ENCODE measurements at places on chromosomes 7 and 10.

GRCh38 chr10:19606968-19607367 lies 209.3 kb upstream of the PLXDC2 start:
- no peak for DNase-seq

DNA sequence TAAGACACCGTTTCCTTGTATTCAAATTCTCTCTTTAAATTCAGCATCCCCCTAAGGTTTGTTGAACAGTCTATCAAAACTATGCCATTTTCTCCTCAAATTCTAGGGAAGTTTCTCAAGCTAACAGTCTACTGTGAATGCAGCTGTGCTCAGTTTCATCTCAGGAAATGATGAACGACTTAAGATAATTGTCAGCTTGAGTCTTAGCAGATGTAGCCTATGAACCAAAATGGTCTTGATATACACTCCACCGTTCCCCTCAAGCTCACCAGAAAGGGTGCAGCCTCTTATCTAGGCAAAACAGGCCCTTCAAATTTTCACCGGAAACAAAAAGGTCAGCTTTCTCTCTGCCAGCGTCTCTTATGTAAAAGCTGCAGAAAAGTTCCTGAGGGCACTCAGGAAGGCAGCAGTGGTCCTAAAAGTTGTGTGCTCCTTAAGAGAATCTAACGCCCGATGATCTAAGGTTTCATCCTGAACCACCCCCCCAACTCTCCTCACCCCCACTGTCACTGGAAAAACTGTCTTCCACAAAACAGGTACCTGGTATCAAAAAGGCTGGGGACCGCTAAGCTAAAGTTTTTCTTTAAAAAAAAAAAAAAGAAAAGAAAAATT lies 2.1 kb downstream of the DNAJC9 start:
- no peak for DNase-seq

- no peak for DNase-seq
Measured at GRCh38 chr10:50857579-50857978, 27.8 kb downstream of the A1CF start.

- no peak for DNase-seq
Measured at GRCh38 chr10:60781661-60782060, 3.4 kb downstream of the CDK1 start.

DNA sequence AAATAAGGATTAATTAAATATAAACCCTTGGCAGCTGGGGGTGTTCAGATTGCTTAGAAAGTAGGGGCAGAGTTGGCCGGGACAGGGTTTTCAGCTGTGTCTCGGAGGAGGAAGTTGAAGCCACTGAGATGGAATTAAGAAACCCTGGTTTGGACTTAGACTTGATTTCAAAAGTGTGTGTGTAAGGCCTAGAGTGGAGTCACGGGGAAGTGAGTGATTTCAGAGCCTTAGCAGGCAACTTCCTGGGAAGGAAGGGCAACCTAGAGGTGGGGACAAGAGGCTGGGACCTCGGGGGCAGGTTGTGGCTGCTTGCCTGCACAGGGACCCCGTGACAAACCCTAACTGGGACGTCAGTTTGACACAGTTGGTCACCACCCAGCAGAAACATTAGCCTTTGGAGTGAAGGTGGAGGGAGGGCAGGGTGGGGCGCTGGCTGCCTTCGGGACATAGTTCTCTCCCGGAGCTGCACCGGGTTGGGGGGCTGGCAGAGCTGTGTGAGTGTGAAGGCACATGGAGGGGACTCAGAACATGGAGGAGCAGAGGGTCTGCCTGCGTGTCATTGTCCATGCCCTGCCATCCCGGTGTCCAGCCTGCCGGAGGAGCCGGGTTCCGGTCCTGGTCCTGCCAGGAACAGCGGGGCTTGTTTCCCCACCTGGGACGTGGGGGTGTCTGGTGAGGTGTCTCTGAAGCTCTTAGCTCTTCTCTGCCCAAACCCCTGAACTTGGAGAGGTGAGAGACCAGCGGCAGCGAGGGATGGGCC lies 1.8 kb downstream of the BRI3 start:
- DNase-seq = no peak

GRCh38 chr7:67713451-67714056 lies 716.9 kb downstream of the TYW1 start:
- DNase-seq = no peak

DNA sequence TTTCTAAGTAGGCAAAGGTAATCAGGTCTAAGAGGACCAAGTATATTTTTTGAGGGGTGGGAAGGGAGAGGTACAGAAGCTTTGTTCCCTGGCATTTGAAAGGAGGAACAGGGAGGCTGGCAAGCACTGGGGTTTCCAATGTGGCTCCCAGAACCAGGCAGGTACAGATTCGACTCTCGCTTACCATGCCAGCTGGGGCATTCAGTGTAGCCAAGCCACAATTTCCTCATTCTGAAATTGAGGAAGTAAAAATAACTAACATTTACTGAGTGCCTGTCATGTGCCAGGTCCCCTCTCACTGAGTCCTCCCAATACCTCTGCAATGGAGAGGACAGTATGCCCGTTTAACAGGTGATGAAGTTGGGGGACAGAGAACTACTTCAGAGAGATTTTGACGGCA lies 45.9 kb upstream of the BET1 start:
- DNase-seq = no peak

DNA sequence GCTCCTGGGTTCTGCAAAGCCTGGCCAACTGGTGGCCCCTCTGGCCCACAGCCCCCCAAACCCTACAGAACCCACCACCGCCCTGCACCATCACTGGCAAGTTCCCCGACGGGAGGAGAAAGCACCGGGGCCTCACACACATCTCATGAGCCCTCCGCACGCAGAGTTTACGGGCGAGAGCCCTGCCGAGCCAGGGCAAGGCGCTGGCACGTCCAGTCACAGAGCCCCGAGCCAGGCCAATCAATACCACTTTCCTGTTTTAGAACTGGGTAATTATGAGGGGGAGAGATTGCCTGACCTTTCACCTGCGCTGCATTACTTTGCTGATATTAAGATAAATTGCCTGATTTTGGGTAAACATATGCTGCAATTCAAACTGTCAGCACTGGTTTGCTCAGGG lies 113.3 kb downstream of the EBF3 start:
- DNase-seq = no peak

- no peak for DNase-seq
Measured at GRCh38 chr7:23235813-23236221, 10.8 kb upstream of the GPNMB start.

- DNase-seq = no peak
Measured at GRCh38 chr7:27176962-27177794, 3.1 kb upstream of the HOXA10 start.

DNA sequence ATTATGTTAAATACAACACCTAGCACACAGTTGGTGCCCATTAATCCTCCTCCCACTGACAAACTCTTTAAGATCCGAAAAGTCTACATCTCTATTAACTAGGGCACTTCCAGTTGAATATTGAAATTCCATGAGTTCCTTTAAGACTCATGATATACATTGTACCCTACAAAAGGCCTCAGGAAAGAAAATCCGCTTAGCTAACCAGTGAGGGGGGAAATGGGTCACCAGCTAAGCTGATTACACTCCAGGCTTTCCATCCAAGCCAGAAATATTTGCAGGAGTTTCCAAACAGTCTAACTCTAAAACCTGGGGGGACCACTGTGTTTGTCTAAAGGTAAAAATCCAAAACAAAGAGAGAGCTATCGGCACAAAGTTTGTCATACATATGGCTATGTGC lies 1.3 kb upstream of the LRIT2 start:
- DNase-seq = no peak

GRCh38 chr7:135328053-135328452 lies 94.4 kb downstream of the STRA8 start:
- no peak for DNase-seq

DNA sequence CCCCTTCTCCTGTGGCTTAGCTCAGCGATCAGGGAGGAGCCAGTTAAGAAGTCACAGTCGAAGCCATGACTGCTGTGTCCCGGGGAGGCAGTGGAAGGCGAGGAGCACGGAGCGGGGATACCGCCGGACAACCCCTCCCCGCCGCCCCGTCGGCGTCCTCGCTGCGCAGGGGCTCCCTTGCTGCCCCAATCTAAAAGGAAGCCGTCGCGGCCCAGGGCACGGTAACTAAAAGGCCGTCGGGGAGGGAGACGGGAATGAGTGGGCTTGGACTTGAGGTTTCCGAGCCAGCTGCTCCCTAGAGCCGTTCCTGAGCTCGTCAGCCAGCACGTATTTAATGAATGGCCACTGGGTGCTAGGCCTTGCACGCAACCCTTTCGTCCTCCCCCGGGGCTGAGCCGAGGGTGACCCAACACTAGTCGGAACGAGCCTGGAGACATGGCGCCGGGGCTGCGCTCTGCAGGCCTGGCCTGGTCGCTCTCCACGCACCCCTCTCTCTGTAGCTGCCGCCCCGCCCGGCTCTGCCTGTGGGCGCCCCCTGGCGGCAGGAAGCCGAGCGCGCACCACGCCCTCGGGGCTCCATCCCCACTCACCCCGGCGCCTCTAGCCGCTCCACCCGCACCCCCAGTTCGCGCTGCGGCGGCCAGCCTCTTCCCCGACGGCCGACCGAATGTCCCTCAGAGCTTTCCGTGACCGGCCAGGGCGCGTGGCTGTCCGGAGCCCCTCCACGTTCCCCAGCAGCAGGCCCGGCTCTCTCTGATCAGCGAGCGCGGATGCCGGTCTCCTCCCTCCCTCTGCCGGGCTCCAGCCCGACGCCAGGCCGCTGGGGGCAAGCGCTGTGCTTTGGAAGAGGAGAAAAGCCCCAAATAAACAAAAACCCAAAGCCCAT lies 29.3 kb upstream of the KCNK18 start:
- DNase-seq = no peak

- DNase-seq = no peak
Measured at GRCh38 chr7:49483142-49483541, 290.3 kb upstream of the VWC2 start.

- no peak for DNase-seq
Measured at GRCh38 chr10:71475243-71475871, 78.6 kb downstream of the CDH23 start.

DNA sequence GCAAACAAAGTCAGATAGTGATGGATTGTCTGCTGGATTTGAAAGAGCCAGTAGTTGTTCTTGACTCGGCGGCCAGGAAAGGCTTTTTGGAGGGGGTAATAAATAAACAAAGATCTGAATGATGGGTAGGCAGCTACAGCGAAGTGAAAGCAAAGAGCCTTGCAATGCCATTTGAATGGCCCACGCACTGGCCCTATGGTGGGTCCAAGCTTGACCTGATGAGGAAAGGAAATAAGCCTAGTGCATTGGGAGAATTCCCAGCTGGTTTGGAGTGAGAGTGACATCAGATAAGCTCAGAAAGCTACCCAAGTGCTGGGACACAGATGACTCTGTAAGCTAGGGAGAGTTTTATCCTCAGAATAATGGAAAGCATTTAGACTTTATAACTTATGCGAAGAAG lies 365.2 kb downstream of the PLXDC2 start:
- DNase-seq = no peak

GRCh38 chr7:129790136-129790535 lies 162.6 kb downstream of the UBE2H start:
- DNase-seq = no peak

DNA sequence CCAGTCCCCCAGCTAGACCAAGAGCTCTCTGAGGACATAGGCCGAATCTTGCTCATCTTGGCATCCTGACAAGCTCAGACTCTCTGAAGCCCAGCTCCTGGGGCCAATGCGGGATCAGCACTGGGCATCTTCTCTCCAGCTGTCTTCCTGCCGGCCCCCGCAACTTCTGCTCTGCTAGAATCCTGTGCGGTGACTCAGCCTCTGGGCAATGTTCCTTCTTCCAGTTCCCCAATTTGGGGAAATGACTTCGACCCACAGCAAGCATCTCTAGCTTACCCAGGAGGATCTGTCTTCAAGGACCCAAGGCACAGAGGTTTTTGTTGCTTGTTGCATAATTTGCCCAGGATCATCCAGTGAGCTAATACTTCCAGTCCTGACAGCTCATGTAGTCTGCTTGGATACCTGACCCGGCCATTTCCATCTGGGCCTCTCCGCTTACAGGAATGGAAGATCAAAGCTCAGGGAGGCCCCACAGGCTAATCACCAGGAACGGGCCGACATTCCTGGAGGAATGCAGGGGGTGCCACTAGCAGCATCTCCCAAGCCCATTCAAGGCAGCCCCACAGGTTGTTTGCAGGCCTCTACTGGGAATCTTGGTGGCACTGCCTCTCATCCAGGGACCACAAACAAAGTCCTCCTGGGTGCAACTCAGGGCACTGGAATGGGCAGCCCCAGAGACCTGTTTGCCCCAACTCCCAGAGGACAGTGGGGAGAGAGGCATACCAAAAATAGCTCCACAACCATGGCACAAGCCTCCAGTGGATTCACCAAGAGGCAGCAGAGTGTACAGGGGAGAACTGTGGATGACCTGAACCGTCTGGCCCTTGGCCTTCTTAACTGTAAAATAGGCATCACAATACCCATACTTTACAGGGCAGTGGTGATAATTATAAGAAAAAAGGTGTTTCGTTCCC lies 151.9 kb downstream of the NEURL1 start:
- DNase-seq = no peak

DNA sequence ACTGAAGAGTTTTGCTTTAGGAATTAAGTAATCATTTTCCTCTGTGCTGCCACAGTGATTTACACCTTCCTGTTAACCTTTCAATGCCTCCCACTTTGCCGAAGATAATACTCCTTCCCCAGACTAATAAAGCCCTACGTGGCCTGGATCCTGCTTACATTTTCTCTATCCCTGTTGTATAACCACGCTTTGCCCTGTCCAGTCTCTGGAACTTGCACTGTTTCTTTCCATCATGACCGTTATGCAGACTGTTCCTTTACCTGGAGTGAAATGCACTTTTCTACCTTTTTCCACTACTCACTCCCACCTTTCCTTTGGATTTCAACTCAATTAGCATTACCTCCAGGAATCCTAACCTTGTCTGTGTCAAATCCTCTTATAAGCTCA lies 154.4 kb downstream of the PRKG1 start:
- DNase-seq = no peak

DNA sequence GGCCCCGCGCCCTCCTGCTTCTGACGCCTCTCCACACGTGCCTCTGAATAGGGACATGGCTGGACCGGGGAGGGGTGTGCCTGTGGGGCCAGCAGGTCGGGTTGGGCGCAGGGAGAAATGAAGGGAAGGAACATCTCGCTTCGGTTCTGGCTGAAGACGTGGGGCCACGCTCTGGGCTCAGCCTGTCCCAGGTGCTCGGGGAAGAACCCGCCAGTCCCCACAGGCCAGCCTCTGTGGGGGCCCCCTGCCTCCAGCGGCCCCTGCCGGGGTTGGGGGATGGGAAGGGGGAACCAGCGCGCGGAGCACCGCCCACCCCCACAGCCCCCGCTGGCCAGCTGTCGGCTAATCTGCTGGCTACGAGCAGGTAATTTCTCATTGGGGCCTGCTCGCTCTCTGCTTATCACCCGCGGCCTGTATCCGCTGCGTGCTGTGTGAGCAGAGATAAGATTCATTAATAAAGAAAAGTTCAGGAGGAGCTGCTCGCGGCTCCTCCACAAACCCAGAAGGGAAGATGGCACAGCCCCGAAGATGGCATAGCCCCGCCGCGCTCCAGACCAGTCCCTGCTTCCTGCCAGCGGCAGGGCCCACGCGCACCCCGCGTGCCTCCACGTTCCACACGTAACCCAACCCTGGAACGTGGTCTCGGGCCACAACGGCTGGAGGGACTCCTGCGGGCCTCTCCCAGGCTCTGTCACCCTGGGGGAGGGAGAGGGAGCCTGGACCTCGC lies 186.2 kb downstream of the ELFN1 start:
- no peak for DNase-seq

Measured in NCI-H187 treated with DMSO at 0.1 percent for 48 hours (cell line).